ENCODE measurements at places on chromosomes 4 and X. TPM values are rescaled to one million over a fixed set of nuclear protein-coding genes. Genes with fewer than 3 reads are reported as not detected.

The PTTG2 gene
- 2.0 TPM for total RNA-seq

The CXCL1 gene
- not detected for total RNA-seq

The PAGE5 gene
- total RNA-seq: not detected

- H3K36me3 ChIP-seq: no peaks in the 10 kb centered on the region
- DNase-seq: no peak
- H3K4me1 ChIP-seq: no peaks in the 10 kb centered on the region
- H3K27me3 ChIP-seq: no peaks in the 10 kb centered on the region
These were observed 48.7 kb upstream of the KLHL4 start for GRCh38 chrX:87468941-87469340.

GRCh38 chrX:120251471-120252011 is 929 bp downstream of the ZBTB33 start:
- peak overlapping the region; percentile 93 for H3K4me3 ChIP-seq
- H3K4me1 ChIP-seq: peaks cover 8% of the 10 kb centered on the region
- H3K36me3 ChIP-seq: peaks cover 17% of the 10 kb centered on the region
- peaks cover 5% of the 10 kb centered on the region for H3K27me3 ChIP-seq
- H3K27ac ChIP-seq: peak overlapping the region; percentile 88

DNA sequence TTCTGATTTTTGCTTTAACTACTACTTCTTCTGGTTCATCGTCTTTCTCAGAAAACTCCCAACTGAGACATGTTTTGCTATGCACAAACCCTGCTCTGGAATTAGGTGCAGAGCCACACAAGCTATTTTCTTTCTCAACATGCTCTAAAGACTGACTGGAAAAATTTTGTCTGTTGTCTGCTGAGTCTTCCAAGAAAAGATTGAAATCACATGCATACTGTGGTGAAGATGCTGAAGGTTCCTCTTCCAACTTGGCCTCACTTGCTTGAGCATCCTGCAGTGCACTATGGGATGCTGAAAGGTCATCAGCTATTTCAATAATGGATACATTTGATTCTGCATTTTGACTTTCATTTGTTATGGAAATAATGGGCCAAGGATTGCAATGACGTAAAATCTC is 24.1 kb downstream of the PIN4 start:
- no peak overlapping the region for H3K4me3 ChIP-seq
- H3K36me3 ChIP-seq: peaks cover 4% of the 10 kb centered on the region
- H3K27ac ChIP-seq: no peak overlapping the region
- no peaks in the 10 kb centered on the region for H3K27me3 ChIP-seq
- H3K4me1 ChIP-seq: no peaks in the 10 kb centered on the region

The SLIT2 gene
- total RNA-seq: not detected

- no peak overlapping the region for H3K27ac ChIP-seq
- no peak overlapping the region for H3K4me3 ChIP-seq
- DNase-seq: no peak
- no peaks in the 10 kb centered on the region for H3K36me3 ChIP-seq
These were observed 116.0 kb downstream of the CT47B1 start for GRCh38 chrX:120759685-120760084.

GRCh38 chrX:43629229-43629628 is 26.9 kb upstream of the MAOA start:
- no peak for DNase-seq
- H3K4me3 ChIP-seq: no peak overlapping the region
- H3K36me3 ChIP-seq: no peaks in the 10 kb centered on the region
- H3K27me3 ChIP-seq: no peaks in the 10 kb centered on the region
- H3K27ac ChIP-seq: no peak overlapping the region
- no peaks in the 10 kb centered on the region for H3K4me1 ChIP-seq

- no peaks in the 10 kb centered on the region for H3K36me3 ChIP-seq
- no peak overlapping the region for H3K4me3 ChIP-seq
- no peaks in the 10 kb centered on the region for H3K27me3 ChIP-seq
- no peak for DNase-seq
These were observed 66.8 kb downstream of the SLC2A9 start for GRCh38 chr4:9954468-9954867.

The SMIM20 gene
- total RNA-seq: 7.4 TPM

The BTC gene
- total RNA-seq: not detected

DNA sequence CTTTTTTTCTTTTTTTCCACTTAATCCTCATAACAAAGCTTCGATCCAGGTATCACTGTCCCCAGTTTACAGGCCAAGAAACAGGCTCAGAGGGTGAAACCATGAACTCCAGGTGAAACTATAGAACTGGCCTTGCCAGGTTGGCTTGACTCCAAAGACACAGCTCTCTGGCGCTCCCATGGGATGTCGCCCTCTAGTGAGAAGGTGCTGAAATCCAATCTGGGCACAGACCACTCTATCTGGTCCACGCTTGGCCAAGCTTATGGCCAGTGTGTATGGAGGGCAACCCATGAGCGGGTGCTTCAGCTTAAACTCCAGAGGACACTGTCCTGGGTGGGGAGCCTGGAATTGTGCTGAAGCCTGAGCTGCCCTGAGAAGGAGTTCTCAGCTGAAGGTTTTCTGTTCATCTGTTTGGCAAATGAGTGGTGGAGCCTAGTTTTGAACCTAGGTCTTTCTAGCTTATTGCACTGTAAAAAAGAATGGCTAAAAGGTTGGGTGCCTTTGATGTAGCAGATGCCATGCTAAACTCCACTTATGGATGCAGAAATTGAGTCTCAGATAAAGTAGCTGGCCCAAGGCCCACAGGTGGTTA is 70.5 kb downstream of the SEL1L3 start:
- no peak overlapping the region for H3K4me3 ChIP-seq
- H3K4me1 ChIP-seq: no peaks in the 10 kb centered on the region
- H3K27me3 ChIP-seq: no peaks in the 10 kb centered on the region
- peaks cover 66% of the 10 kb centered on the region for H3K36me3 ChIP-seq
- no peak for DNase-seq

The TMEM150C gene
- not detected for total RNA-seq

- no peak overlapping the region for H3K27ac ChIP-seq
- DNase-seq: no peak
- H3K36me3 ChIP-seq: no peaks in the 10 kb centered on the region
- no peaks in the 10 kb centered on the region for H3K27me3 ChIP-seq
- H3K4me1 ChIP-seq: no peaks in the 10 kb centered on the region
- H3K4me3 ChIP-seq: no peak overlapping the region
These were observed 123.0 kb upstream of the MAGEB16 start for GRCh38 chrX:35675151-35675550.

- no peaks in the 10 kb centered on the region for H3K27me3 ChIP-seq
- no peaks in the 10 kb centered on the region for H3K36me3 ChIP-seq
- H3K4me1 ChIP-seq: no peaks in the 10 kb centered on the region
- no peak overlapping the region for H3K27ac ChIP-seq
- DNase-seq: no peak
- no peak overlapping the region for H3K4me3 ChIP-seq
These were observed 113.2 kb downstream of the ATP10D start for GRCh38 chr4:47598320-47598719.

DNA sequence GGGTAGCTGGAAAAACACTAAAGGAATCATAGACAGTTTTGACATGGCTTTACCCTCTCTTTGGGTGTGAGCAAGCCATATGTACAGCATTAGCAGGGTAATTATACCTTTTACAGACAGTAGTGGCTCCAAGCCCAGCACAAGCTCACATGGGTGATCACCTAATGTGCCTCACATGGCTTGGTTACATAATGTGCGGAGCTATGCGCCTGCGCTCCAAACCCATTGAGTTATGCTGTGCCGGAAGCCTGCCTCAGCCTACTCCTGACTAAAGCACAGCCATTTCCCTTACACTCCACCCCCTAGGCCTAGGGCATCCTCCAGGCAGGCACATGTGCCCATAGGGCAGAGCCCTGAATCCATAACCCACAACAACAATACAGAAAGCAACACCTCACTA is 6.5 kb upstream of the TSPAN5 start:
- H3K36me3 ChIP-seq: no peaks in the 10 kb centered on the region
- no peak overlapping the region for H3K4me3 ChIP-seq
- peak; percentile 39 for DNase-seq
- H3K27ac ChIP-seq: peak overlapping the region; percentile 96
- H3K4me1 ChIP-seq: peaks cover 47% of the 10 kb centered on the region
- H3K27me3 ChIP-seq: no peaks in the 10 kb centered on the region

The MXRA5 gene
- not detected for total RNA-seq

The FABP2 gene
- not detected for total RNA-seq

GRCh38 chr4:58070726-58071125 is 960.5 kb upstream of the IGFBP7 start:
- no peak overlapping the region for H3K4me3 ChIP-seq
- DNase-seq: no peak
- no peaks in the 10 kb centered on the region for H3K27me3 ChIP-seq
- no peaks in the 10 kb centered on the region for H3K4me1 ChIP-seq

DNA sequence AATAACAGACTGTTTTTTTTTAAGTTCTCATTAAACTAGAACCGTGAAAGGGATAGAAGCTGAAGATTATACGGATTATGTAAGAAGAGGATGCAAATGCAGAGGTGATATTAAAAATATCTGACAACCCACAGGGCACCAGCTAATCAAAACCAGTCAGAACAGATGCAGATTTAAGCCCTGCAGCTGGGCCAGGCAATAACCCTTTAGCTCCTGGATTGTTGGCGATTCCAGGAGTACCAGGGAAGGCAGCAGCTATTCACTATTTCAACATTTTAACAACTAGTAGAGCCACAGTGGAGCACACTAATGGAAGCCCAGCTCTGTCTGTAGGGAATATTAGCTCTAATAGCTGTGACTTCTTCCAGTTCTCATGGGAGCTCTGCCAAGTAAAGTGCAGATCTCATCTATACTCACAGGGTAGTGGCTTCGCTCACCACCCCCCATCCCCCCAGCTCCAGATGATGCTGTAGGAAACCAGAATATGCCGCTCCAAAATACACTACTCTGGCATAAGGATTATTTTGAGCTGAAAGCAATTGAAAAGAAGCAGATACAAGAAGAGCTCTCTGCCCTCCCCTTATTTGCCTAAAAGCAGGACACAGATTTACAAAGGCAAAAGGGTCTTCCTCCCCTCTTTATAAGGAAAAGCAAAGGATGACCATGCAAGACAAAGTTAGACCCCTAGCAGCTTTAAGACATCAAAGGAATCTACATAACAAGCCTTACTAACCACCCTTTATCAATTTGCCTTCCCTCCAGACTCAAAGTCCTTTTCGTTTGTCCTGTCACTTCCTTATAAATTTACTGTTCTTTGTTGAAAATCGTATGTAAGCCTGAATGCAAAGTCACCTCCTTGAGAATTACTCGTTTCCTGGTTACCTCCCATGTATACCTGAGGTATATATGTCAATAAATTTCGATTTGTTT is 13.7 kb downstream of the SCD5 start:
- DNase-seq: no peak
- no peaks in the 10 kb centered on the region for H3K4me1 ChIP-seq
- no peak overlapping the region for H3K27ac ChIP-seq
- H3K27me3 ChIP-seq: peaks cover 7% of the 10 kb centered on the region

The CORIN gene
- total RNA-seq: 0.64 TPM

- DNase-seq: peak; percentile 93
- H3K27ac ChIP-seq: no peak within 1 kb of the TSS
- H3K27me3 ChIP-seq: no peaks in the 10 kb centered on the region
These were observed at the start of gene SULT1B1 for GRCh38 chr4:69760455-69760854. TSS of gene SULT1B1 (minus strand) at chr4:69760620. CDS start at chr4:69755217, 5,403 bp downstream.

The DSPP gene
- not detected for total RNA-seq

- no peak overlapping the region for H3K27ac ChIP-seq
- no peaks in the 10 kb centered on the region for H3K27me3 ChIP-seq
- DNase-seq: no peak
- no peak overlapping the region for H3K4me3 ChIP-seq
These were observed 116.5 kb upstream of the TRIM2 start for GRCh38 chr4:153087671-153088194.

- no peaks in the 10 kb centered on the region for H3K36me3 ChIP-seq
- H3K4me3 ChIP-seq: no peak overlapping the region
- H3K27me3 ChIP-seq: no peaks in the 10 kb centered on the region
- H3K27ac ChIP-seq: no peak overlapping the region
- no peaks in the 10 kb centered on the region for H3K4me1 ChIP-seq
These were observed 50.9 kb downstream of the CPZ start for GRCh38 chr4:8643441-8643840.

DNA sequence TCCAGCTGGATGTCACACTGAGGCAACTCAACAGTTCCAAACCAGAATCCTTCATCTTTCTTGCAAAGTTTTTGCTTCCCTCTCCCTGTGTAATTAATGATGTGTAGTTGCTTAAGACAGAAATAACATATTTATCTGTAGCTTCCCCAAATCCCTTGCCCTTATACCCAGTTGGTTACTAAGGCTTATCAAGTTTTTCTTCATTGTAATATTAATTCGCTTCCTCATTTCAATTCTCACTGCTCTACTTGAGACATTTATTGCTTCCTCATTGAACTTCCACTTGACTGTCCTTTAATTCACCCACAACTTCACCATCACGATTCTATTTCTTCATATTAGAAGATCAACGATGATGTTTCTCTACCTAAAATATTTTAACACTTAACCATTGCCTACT is 386.6 kb upstream of the CPEB2 start:
- H3K27me3 ChIP-seq: no peaks in the 10 kb centered on the region
- H3K4me3 ChIP-seq: no peak overlapping the region
- no peaks in the 10 kb centered on the region for H3K36me3 ChIP-seq

GRCh38 chr4:128635141-128635954 is 174.2 kb upstream of the JADE1 start:
- DNase-seq: no peak
- no peak overlapping the region for H3K27ac ChIP-seq
- H3K36me3 ChIP-seq: no peaks in the 10 kb centered on the region
- H3K4me3 ChIP-seq: no peak overlapping the region
- H3K4me1 ChIP-seq: no peaks in the 10 kb centered on the region
- no peaks in the 10 kb centered on the region for H3K27me3 ChIP-seq

The CLIC2 gene
- total RNA-seq: 1.2 TPM

DNA sequence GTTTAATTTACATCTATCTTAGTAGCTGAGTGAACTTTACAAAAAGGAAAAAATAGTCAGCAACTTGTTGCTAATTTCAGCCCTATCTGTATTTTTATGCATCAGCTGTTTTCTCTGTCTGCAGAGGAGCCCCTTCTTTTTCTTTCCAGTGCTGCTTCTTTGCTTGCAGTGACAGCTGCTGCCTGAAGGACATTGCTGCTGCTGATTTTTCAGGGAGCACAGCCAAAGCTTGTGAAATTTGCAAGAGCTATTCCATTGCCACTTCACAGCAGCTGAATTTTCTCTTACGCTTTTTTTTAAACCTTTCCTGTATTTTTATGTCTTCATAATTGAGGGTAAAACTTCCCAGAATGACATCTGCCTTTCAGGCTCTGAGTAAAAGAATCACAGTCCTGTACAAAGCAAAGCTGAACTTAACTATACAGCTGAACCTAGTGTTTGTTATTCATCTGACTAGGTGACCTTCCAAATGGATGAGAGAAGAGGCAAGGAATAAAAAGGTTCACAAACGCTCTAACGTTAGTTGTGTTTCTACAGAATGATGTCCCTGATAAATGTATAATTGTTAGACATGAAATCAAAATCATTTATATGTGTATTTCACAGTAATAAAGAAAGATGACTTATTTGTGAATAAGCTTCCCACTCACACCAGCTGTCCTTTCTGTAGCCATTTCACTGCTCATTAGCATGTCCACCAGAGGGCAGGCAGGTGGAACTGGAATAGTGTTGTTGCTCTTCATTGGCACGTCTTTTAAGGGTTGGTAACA is 541.4 kb downstream of the ADGRL3 start:
- no peaks in the 10 kb centered on the region for H3K4me1 ChIP-seq
- H3K27ac ChIP-seq: no peak overlapping the region
- no peaks in the 10 kb centered on the region for H3K27me3 ChIP-seq
- H3K36me3 ChIP-seq: no peaks in the 10 kb centered on the region

All from CD4-positive, CD25-positive, alpha-beta regulatory T cell (primary cell).